Small intestine (tissue), 16 donors: ENCODE measurements at places on chromosomes 1 and 21.
A peak's percentile ranks its signal among the peaks of the same experiment; 100 is the strongest.

DNA sequence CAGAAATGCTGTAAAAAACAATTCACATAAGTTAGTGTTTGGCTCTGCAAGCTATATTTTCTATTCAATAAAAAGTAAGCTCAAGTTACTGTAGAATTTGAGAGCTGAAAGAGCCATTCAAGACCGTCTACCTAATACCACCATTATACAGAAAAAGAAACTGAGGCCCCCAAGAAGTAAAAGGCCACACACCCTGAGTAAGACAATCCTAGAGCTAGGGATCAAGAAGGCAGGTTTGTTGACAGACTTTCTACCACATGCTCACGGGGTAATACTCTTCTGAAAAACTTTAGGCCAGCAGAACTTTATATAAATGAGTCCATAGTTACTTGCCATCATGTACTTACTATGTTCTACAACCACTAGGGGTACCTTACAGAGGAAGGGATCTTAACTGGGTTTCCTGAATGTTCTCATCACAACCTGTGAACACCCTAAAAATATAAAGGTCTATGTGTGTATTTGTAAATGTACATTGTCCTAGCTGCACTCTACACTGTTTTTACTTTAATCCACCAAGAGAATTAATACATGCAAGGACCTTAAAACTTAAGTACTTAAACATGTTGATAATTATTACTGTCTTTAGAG is 2.7 kb downstream of the PSMG1 start:
- DNase-seq = no peak

GRCh38 chr1:169012416-169012815 is 94.1 kb upstream of the ATP1B1 start:
- no peak for DNase-seq

GRCh38 chr1:2415801-2416208 is 3.4 kb upstream of the PEX10 start:
- DNase-seq = peak; percentile 69

DNA sequence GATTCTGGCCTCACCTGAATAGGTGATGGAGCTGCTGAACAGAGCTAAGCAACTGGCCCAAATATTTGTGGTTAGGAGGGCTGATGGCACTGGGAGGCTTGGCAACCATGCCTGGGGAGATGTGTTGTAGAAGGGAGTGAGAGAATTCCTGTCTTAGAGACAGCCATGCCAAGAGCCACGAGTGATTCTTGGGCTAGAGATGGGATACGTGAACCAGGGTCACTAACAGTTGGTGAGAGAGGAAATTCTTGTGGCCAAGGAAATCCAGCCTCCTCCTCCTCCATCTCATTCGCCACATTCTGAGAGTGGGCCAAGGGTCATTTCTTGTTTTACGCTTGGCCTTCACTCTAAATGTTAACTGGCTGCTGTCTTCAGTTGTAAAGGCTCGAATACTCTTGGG is 46.3 kb downstream of the NGF start:
- no peak for DNase-seq

GRCh38 chr1:184972315-184973055 is 1.8 kb downstream of the NIBAN1 start:
- DNase-seq = peak; percentile 9

- no peak for DNase-seq
Observed at GRCh38 chr1:7567376-7567775, 203.7 kb upstream of the VAMP3 start.

- DNase-seq = no peak
Observed at GRCh38 chr1:52751589-52752483, 25.6 kb downstream of the ZYG11B start.

DNA sequence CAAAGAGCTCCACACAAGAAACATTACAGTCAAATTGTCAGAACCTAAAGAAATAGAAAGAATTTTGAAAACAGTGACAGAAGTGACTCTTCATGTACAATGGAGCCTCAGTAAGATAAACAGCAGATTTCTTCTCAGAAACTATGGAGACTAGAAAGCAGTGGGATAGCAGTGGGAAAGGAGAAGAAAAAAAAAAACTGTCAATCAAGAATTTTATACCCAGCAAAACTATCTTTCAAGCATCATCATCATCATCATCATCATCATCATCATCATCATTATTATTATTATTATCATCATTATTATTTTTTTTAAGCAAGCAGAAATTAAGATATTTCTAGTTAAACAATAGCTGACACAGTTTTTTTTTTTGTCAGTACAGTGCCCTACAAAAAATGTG is 24.2 kb downstream of the CEP170 start:
- no peak for DNase-seq

DNA sequence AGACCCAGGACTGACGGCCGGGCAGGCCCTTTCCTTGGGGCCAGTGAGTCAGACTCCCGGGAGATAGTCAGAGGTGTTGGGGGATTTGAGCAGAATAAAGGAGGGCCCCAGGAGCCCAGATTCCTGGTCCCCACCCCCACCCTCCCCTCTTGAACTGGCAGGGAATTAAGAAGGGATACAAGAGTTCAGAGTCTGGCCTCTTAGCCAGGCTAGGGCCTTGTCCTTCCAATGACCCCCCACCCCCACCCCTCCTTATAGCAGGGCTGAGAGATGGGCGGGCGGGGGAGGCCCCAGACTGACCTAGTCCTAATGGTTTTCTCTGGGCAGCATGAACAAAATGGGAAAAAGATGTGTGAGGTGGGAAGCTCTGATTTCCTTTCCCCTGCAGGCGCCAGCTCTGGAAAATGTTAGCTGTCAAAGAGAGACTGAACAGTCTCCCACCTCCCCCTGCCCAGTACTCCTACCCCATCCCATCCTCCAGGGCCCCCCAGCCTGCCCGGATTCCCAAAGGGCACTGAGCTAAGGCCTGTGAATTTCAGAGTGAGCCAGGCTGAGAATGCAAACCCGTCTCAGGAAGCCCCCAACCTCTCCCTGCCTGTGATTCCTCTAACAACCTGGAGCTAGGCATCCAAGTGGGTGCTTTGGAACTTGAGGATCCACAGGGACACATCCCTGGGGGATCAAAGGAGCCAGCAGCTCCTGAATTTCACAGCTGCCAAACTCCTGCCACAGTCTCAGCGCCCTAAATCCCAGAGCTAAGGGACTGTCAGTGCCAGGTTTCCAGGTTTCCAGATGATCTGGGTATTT is 5.8 kb upstream of the CRABP2 start:
- no peak for DNase-seq

DNA sequence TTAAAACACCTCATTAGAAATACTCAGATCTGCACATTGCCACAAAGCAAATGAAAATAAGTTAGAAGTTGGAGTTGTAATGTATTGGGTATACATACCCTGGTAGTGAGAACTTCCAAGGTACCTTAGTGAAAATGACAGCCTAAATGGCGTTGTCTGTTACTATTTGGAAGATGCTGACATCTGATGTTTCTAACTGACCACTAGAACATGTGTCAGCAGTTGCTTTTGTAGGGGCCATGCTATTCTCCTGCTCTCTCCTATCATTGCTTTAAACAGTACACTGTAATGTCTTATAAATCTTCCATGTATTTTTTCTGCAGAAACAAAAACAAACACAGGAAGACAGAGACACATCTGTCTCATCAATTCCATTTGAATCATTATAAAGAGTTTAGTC is 40.1 kb downstream of the LAMC1 start:
- DNase-seq = no peak

DNA sequence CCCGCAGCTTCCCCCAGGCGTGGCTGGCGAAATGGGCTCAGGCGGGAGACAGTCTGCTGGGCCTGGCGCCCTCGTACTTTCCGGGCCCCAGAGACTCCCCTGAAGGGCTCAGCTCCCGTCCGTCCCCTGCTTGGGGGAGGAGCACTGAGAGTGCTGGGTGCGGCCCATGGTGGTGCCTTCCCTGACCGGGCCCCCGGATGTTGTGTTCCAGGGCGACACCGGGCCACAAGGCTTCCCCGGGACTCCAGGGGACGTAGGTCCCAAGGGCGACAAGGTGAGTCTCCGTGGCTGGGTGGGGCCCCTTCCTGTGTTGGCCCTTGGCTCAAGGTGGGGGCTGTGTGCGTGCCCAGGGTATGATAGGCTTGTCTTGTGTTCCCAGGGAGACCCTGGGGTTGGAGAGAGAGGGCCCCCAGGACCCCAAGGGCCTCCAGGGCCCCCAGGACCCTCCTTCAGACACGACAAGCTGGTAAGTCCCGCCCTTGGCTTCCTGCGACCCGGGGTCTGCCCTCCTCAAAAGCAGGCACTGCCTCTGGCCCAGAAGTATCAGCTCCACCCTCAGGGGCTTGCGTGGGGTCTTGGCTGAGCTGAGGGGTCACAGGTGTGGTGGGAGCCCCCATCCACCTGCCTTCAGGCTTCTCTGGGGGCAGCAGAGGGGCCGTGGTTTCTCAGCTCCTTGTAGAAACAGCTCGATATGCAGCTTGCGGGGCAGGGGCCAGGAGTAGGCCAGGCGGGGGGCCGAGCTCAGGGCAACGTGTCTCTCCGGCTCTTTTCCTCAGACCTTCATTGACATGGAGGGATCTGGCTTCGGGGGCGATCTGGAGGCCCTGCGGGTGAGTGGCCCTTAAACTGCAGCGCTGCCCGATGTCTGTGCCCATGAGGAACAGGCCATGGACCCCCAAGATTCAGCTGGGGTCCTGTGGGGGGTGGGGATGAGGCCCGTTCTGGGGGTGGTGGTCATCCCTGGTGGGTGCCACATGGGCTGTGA is 62.3 kb downstream of the SLC19A1 start:
- DNase-seq = no peak

DNA sequence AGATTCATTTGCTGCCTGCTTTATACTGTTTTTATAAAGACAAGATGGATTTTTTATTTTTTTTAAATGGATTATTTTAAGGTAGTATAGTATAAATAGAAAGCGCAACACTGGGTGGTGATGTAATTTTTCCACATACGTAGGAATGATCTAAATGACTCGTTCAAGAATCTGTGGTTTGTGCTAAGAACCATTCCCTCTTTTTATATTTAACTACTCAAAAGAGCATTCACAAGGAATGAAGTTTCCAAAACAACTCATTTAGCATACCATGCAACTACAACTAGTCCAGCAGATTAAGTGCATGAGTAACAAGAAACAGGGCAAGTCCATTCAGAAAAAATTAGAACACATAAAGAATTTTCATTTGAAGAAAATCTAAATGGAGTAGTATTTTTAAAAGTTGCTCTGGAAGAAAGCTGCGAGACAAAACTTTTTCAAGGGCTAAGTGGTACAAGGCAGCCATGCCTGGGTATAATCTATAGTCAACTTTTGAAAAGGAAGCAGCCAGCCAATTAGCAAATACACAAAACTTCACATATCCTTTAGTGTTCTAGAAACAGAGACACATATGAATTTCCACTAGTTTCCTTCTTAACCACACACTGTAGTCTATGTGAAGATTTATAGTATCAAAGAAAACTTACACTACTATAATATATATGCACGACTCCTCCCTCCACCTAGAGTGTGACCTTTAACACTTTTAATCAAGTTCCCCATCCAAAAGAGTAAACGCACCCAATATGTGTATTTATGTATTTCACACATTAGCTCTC is 23.4 kb downstream of the GTF2B start:
- DNase-seq = no peak
